Hair follicle dermal papilla cell (primary cell): ENCODE measurements at places on chromosomes 16 and 17. TPM values are rescaled to one million over a fixed set of nuclear protein-coding genes. Genes with fewer than 3 reads are reported as not detected.

PITPNM3 gene
- 0.61 and 0.97 TPM in 2 replicates for total RNA-seq

MYADML2 gene
- total RNA-seq = not detected in 2 replicates

CYBA gene
- 112 and 228 TPM in 2 replicates for total RNA-seq

TMEM238L gene
- total RNA-seq = not detected in 2 replicates

CMTM2 gene
- not detected in 2 replicates for total RNA-seq

TMC6 gene
- total RNA-seq = 1.9 and 3.9 TPM in 2 replicates

BCL7C gene
- 37.0 and 41.7 TPM in 2 replicates for total RNA-seq

TNK1 gene
- 1.7 and 2.4 TPM in 2 replicates for total RNA-seq

PSME3 gene
- 79.7 and 83.1 TPM in 2 replicates for total RNA-seq

PTX4 gene
- 0.12 and 0.16 TPM in 2 replicates for total RNA-seq
